ENCODE measurements at places on chromosomes 1 and 21. TPM values are rescaled to one million over a fixed set of nuclear protein-coding genes. Genes with fewer than 3 reads are reported as not detected.
A peak's percentile ranks its signal among the peaks of the same experiment; 100 is the strongest.

DNA sequence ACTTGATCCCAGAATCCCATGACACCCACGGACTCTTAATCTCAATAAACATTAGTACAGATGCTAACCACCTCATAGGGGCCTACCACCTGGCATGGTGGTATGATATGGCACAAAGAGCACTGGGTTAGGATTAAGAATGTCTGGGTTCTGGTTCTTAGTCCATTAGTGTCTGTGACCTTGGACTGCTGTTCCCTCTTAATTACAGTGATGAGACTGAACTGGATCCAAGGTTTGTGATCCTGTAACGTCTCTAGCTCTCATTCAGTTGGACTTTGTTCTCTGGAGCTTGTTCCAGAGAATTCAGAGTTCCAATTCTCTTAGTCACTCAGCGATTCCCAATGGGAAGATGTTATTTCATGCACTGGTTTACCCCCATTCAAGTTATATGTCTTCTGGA lies 23.6 kb upstream of the PIGC start:
- DNase-seq = no peak

GRCh38 chr1:39117899-39118450 lies 86.5 kb upstream of the MACF1 start:
- DNase-seq = no peak

The KRTAP19-3 gene
- not detected for total RNA-seq

The CCDC24 gene
- total RNA-seq = 4.3 TPM

GRCh38 chr21:45326891-45327440 lies 39.3 kb upstream of the POFUT2 start:
- no peak for DNase-seq

GRCh38 chr1:3061981-3062615 lies 6.9 kb upstream of the PRDM16 start:
- no peak for DNase-seq

The MLLT11 gene
- 2.9 TPM for total RNA-seq

The CLCA1 gene
- not detected for total RNA-seq

DNA sequence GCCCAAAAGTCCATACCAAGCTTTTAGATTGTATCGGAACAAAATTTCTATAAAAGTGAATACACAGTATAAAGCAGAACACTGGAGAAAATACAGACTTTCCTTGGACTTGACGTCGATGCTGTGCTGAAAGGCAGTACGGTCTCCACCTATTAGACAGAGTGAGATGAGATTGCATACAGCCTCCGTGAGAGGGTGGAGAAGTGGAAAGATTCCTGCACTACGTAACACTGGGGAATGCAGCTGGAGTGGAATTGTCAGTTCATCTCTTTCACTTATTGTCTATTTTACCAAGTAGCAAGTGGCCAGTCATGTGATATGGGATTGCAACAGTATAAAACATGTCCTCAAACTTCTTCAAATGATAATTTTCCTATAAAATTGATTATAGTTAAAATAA lies 209.5 kb downstream of the ZP4 start:
- no peak for DNase-seq

DNA sequence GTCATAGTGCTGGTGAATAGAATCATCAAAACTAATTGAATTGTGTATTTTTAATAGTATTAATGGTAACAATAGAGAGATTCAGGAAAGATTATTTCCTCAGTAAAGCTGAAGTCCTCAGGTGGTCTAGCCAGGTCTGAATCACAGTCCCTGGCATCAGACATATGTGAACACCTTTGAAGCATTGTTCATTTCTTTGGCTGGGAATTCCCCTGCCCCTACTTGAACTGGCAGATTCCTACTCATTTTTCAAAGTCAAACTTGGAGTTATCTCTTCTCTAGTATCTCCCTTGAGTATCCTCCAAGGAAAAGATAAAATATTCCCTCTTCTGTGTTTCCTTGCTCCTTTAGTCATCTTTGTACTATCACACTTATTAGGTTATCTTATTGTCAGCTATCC lies 759.8 kb downstream of the ADGRL2 start:
- DNase-seq = no peak

GRCh38 chr21:46254208-46254975 lies 25.8 kb upstream of the LSS start:
- no peak for DNase-seq

DNA sequence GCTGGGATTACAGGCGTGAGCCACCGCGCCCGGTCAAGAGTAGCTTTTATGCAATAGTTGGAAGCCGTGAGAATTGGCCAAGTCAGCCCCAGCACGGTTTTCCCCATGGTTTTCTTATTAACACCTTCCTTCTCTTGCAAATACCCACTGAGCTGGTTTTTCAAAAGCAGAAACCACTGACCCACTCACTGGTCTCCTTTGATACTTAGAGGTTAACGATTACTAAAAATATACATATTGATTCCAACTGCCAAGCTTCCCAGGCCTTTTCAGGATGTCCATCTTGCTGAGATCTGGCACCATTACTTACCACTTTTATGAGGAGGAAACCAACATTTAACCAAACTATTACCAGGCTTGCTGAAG lies 25.9 kb upstream of the TARDBP start:
- DNase-seq = no peak

GRCh38 chr1:32920833-32921232 lies 19.6 kb upstream of the TMEM54 start:
- no peak for DNase-seq

DNA sequence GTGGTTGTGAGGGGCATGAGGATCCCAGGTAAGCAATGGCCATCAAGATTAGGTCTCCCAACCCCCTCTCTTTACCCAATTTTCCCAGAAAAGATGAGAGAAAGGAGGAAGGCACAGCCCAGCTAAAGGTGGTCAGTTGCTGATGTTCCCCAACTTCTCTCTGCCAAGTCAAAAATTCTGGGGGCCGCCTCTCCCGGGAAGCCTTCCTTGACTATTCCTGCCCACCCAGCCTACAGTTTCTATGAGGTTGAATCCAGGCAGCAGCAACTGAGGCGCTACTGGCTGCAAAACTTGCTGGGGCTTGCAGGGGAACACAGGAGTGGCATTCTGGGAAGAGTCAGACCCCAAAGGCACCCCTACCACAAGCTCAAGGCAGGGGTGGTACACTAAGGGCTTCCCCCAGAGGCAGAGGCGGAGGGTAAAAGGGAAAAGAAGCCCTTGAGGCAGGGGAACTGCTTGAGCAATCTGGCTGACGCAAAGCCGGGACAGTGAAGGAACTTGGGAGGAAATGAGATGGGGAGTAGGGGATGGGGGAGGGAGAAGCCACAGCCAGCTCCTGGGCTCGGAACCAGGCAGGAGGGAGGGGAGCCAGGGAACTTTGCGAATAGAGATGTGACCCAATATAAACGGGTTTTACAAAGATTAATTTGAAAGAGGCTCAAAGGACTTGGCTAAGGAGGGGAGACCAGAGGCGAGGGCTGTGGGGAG lies 31.2 kb downstream of the SDC3 start:
- no peak for DNase-seq

The CCDC27 gene
- total RNA-seq = not detected

The B3GALT5 gene
- not detected for total RNA-seq

The PRKAA2 gene
- total RNA-seq = not detected

The KIF21B gene
- 49.3 TPM for total RNA-seq

- no peak for DNase-seq
Measured at GRCh38 chr1:247825362-247825761, 1.4 kb upstream of the OR14A16 start.

- DNase-seq = peak; percentile 92
Measured at GRCh38 chr1:2786329-2787162, 14.9 kb downstream of the TTC34 start.

The RNU1-1 gene
- 2,189 TPM for total RNA-seq

GRCh38 chr1:34162852-34163766 lies 1.9 kb downstream of the CSMD2 start:
- DNase-seq = peak; percentile 71

The ADCY10 gene
- 0.19 TPM for total RNA-seq

DNA sequence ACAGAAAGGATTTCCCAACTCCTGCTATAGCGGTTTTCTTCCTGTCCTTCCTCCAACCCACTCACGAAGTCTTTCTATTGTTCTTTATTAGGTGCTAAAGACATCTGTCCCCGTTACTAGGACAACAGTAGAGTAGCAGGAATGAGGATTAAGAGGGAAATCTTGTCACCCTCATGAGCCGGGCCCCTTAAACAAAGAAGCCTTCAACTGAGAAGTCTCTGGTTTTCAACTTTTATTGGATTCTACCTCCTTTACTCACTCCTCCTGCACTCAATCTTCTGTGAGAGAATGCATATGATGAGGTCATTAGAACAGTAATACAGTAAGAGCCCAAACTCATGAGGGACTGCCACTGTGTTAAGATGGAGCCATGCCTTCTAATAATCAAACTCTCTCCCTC lies 206.3 kb downstream of the OMA1 start:
- no peak for DNase-seq

GRCh38 chr1:202411422-202411821 lies 62.9 kb downstream of the PPP1R12B start:
- DNase-seq = no peak

- no peak for DNase-seq
Measured at GRCh38 chr1:226309398-226310244, 657 bp upstream of the LIN9 start.

- DNase-seq = peak; percentile 83
Measured at GRCh38 chr1:4585216-4585615, 69.2 kb upstream of the AJAP1 start.

The HPCAL4 gene
- total RNA-seq = 0.44 TPM

The TGFB2 gene
- total RNA-seq = not detected

DNA sequence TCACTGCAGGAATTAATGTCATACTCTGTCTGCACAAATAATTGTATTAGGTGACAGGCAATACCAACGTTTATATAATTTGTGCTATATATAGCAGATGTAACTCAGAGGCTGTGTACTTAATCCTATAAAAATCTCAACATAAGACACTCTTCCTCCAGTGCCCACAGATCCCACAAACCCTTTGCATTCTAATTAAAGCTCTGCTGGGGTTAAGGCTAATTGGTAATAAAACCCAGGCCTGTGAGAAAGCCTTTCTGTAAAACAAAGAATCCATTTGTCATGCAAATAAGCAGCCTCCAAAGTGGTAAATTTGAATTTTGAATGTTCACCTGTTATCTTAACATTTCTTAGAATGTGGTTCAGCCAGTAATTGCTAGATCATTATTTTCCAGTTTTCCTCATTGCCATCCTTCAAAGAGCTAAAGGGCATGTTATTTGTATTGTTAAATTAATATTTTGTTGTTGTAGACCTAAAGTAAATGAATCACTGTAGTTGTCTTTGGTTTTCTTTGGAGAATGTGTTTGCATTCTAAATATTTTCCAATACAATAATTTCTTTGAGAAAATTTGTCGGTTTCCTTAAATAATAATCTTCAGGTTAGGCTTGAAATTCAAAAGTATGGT lies 46.3 kb upstream of the PRDX6 start:
- DNase-seq = peak; percentile 38

The C1orf94 gene
- not detected for total RNA-seq

The PTGFR gene
- not detected for total RNA-seq

DNA sequence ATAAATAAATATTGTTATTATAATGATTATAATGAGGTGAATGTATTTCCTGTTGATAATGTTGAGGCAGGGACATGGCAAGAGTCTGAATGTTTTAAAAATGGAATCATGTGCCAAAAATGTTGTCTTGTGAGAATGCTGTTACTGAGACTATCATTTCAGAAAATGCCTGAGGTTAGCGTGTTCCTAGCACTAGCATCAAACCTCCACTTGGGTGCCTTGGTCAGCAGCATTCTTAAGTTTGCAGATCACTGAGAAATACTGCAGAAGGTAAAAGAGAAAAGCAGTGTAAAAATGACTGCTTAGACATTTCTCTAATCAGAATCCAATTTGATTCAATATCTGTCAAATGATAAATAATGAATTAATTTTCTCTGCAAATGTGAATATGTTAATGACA lies 50.8 kb downstream of the OLFM3 start:
- no peak for DNase-seq

GRCh38 chr1:108881369-108881768 lies 4.6 kb downstream of the GPSM2 start:
- no peak for DNase-seq
